Endothelial cell (in vitro differentiated cells): ENCODE measurements at places on chromosomes 5 and 9.

DNA sequence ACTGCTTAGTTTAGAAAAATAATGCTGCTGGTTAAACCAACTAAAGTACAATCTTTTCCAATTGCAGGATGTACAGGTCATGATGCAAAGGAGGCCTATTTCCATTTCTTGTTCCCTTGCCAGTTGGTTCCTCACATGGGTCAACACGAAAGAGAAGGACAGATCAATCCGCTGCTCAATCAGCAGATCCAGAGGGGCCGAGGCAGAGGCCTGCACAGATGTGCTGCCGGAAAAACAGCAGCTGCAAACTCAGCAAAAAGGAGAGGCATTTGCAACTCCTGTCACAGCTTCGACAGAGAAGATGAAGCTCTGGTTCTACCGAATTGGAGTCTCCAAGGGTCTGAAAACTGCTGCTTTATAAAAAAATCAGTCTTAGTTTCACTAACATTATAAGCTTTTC, 69.8 kb downstream of the NIPSNAP3B start:
- H3K27ac ChIP-seq = no peak overlapping the region
- no peak for DNase-seq
- H3K36me3 ChIP-seq = peaks cover 73% of the 10 kb centered on the region
- H3K27me3 ChIP-seq = peaks cover 12% of the 10 kb centered on the region
- peaks cover 57% of the 10 kb centered on the region for H3K4me1 ChIP-seq

GRCh38 chr5:107668154-107669095, 2.3 kb downstream of the EFNA5 start:
- H3K27me3 ChIP-seq = peaks cover 18% of the 10 kb centered on the region
- H3K27ac ChIP-seq = no peak overlapping the region
- no peaks in the 10 kb centered on the region for H3K36me3 ChIP-seq
- H3K4me1 ChIP-seq = peaks cover 4% of the 10 kb centered on the region
- H3K4me3 ChIP-seq = peak overlapping the region; percentile 94

GRCh38 chr5:96565582-96566265, 96.5 kb upstream of the CAST start:
- DNase-seq = no peak
- H3K4me1 ChIP-seq = peaks cover 40% of the 10 kb centered on the region
- H3K27ac ChIP-seq = no peak overlapping the region
- no peaks in the 10 kb centered on the region for H3K27me3 ChIP-seq
- H3K36me3 ChIP-seq = no peaks in the 10 kb centered on the region

DNA sequence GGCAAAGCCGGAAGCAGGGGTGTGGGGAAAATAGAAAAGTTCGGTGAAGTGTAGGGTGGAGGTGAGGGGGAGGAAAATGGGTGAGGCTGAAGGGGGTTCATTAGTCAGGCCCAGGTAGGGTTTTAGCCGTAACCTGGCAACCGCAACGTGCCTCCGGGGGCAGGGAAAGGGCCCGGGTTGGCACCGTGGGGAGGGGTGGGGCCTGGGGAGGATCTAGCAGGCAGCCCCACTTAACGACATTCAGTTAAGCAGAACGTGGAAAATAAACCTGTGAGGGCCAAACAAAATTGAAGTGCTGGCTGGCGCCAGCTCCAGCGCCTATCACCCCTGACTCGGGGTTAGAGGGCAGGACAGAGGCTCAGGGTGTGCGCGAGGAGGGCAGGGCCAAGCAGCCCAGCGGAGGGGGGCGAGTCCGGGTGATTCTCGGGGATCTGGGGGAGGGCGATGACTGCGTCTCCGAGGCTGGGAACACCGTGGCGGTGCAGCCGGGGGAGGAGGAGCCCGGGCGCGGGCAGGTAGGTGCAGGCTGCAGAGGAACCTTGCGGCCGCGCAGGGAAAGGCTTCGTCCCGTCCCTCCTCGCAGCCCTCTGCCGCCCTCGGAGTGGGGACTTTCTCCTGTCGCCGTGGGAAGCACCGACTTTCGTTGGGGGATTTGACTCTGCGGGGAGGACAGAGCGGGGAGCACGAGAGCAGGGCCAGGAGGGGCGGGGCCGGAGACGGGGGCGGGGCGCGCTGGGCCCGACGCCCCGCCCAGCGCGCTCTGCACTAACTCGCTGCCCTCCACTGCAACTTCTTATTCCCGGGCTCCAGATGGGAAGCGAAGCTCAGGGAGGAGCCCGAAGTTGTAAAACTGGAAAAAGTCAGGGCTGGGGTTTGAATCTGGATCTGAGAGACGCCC, 5.1 kb downstream of the RGS14 start:
- peaks cover 19% of the 10 kb centered on the region for H3K27me3 ChIP-seq
- H3K4me3 ChIP-seq = peak overlapping the region; percentile 42
- H3K36me3 ChIP-seq = no peaks in the 10 kb centered on the region
- peaks cover 21% of the 10 kb centered on the region for H3K4me1 ChIP-seq

DNA sequence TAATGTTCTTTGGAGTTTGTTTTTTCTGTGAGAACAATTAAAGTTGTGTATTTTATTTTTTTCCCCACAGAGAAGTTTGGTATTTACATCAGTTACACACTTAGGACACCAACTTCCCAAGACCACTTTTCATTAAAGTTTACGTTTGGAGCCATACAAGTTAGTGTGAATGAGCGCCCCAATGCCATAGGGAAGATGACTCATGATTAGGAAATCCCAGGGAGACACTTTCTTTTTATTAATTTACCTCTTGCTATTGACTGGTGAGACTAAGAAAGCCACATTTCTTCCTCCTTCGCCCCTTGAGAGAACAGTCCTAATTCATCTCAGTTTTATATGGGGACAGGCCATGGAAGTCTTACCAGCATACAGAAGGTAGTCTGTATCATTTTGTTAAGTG, 57.1 kb downstream of the EDIL3 start:
- H3K27me3 ChIP-seq = no peaks in the 10 kb centered on the region
- no peak overlapping the region for H3K4me3 ChIP-seq
- H3K36me3 ChIP-seq = no peaks in the 10 kb centered on the region
- no peak for DNase-seq

DNA sequence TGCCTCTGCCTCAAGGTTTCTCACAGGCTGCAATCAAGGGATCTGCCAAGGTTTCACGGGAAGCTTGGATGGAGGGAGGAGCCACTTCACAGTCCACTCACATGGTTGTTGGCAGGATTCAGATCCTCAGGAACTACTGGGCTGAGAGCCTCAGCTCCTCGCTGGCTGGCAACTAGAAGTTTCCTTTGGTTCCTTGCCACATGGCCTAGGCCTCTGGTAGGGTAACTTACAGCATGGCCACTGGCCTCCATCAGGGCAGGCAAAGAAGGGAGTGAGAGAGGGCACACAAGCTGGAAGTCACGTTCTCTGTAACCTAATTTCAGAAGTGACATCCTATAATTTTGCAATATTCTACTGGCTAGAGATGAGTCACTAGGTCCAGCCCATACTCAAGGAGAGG, 32.2 kb downstream of the SPOCK1 start:
- peaks cover 5% of the 10 kb centered on the region for H3K27me3 ChIP-seq
- H3K4me3 ChIP-seq = no peak overlapping the region
- no peaks in the 10 kb centered on the region for H3K36me3 ChIP-seq
- H3K4me1 ChIP-seq = no peaks in the 10 kb centered on the region
- no peak overlapping the region for H3K27ac ChIP-seq
- no peak for DNase-seq

DNA sequence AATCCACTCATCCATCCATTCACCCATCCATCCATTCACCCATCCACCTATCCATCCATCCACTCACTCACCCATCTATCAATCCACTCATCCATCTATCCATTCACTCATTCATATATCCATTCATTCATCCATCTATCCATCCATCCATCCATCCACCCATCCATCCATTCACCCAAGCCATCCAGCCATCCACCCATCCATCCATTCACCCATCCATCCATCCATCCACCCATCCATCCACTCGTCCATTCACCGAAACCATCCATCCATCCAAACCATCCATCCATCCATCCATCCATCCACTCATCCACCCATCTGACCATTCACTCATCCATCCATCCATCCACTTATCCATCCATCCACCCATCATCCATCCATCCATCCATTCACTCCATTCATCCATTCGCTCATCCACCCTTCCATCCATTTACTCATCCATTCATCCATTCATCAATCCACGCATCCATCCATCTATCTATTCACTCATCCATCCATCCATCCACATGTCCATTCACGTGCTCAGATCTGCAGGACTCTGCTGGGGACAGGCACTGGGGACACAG, 6.6 kb downstream of the SLC9A3 start:
- H3K27ac ChIP-seq = peak overlapping the region; percentile 3
- peaks cover 6% of the 10 kb centered on the region for H3K4me1 ChIP-seq
- peaks cover 29% of the 10 kb centered on the region for H3K27me3 ChIP-seq
- H3K36me3 ChIP-seq = peaks cover 8% of the 10 kb centered on the region

GRCh38 chr5:125026867-125027731, 280.7 kb upstream of the ZNF608 start:
- H3K27ac ChIP-seq = no peak overlapping the region
- no peaks in the 10 kb centered on the region for H3K36me3 ChIP-seq
- no peaks in the 10 kb centered on the region for H3K4me1 ChIP-seq
- DNase-seq = no peak

DNA sequence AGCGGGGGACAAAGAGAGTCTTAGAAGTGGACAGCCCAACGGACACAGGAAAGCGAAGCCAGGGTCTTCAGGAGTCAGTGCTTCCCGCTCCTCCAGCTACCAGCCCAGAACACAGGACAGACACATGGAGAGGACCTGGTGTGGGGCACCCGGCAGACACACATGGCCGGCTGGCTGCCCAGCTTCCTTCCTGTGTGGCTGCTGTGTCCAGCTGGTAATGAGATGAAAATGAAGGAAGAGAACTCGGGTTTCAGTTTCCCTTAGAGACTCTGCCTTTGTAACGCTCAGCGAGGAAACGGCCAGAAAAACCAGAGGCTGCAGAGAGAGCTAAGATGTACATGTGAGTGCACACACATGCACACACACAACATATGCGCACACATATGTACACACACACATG, 87.5 kb downstream of the SECISBP2 start:
- H3K36me3 ChIP-seq = peaks cover 4% of the 10 kb centered on the region
- no peak for DNase-seq
- no peak overlapping the region for H3K27ac ChIP-seq
- peaks cover 8% of the 10 kb centered on the region for H3K27me3 ChIP-seq
- H3K4me3 ChIP-seq = no peak overlapping the region
- H3K4me1 ChIP-seq = peaks cover 13% of the 10 kb centered on the region

GRCh38 chr9:36956908-36957307, 77.2 kb downstream of the PAX5 start:
- no peaks in the 10 kb centered on the region for H3K4me1 ChIP-seq
- DNase-seq = no peak
- H3K36me3 ChIP-seq = no peaks in the 10 kb centered on the region
- no peak overlapping the region for H3K4me3 ChIP-seq

DNA sequence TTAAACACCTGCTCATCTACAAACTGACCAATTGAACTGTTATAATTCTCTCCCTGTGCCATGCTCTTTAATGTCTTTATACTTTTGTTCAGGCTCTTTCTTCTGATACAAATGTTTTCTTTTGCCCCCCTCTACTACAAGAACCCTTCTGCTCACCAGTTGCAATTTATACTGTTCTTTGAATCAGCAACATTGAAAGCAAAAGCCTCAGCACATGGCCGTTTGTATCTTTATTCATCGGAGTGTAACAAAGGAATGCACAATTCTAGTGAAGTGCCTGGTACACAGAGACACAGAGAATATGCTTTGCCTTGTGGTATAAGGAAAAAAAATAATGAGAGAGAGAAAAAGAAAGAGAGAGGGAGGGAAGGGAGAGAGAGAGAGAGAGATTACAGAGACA, 547.1 kb downstream of the CDH12 start:
- H3K4me1 ChIP-seq = no peaks in the 10 kb centered on the region
- no peaks in the 10 kb centered on the region for H3K27me3 ChIP-seq
- H3K36me3 ChIP-seq = no peaks in the 10 kb centered on the region
- H3K4me3 ChIP-seq = no peak overlapping the region
- H3K27ac ChIP-seq = no peak overlapping the region
- no peak for DNase-seq
